ENCODE measurements at places on chromosomes 5 and 9. TPM values are rescaled to one million over a fixed set of nuclear protein-coding genes. Genes with fewer than 3 reads are reported as not detected.

DNA sequence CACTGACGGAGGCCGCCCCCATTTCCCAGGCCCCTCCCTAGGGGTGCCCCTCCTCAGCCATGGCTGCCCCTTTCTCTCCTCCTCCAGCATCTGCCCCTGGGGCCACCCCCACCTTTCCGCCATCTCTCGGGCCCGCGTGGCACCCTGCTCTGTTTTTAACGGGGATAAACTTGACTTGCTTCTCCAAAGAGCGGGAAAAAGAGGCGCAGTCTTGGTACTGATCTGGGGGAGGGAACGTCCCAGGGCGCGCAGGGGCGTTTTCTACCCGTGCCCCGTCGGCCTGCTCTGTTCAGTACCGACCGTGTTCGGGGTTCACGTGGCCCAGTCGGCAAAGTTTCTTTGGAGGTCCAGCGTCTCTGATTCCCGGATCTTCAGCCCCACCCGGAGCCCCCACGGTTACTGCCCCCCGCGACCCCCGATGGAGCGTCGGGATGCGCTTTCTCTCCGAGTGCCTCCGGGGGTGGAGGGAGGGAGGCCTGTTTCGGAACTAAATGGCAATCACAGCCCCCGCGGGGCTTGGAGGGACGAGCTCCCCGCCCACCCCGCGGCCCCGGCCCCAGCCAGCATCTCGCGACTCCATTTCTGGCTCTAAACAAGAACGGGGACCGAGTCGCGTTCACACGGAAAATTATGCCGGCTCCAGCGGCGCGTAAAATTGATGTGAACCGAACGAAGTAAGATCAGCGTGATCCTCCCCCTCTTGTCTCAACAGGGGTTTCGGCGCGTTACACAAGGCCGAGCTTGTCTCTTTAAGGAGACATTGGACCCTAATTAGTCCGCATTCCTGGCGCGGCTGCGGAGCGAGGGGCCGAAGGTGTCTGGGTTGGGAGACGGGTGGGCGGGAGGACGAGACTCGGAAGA is 1.1 kb upstream of the TLE4 start:
- DNase-seq: peak; percentile 63

The CTNND2 gene
- total RNA-seq: not detected

DNA sequence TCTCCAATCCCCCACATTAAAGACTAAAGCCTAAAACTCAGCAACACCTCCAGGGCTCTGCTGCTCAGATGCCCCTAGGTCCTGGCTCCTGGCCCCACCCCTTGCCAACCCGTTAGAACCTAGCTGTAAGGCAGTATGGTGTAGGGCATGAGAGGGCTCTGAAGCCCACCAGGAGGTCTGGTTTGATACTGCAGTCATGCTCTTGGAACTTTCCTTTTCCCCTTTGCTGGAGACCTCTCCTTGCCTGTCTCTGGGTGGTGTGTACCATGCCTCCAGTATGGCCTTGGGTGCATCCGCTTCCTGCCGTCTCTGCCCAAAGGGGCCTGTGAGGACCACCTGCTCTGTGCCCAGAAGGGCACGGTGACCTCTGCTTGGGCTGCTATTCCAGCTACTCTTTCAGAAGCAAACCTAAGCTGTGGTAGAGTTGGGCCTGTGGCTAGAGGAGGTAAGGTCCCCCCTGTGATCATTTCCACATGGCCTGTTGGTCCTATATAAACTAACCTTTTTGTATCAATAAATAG is 3.5 kb downstream of the TENT4A start:
- DNase-seq: no peak

The SPATA31D4 gene
- total RNA-seq: not detected

All from lung microvascular endothelial cell (primary cell).